ENCODE measurements at places on chromosomes 3 and 15. TPM values are rescaled to one million over a fixed set of nuclear protein-coding genes. Genes with fewer than 3 reads are reported as not detected.

DNA sequence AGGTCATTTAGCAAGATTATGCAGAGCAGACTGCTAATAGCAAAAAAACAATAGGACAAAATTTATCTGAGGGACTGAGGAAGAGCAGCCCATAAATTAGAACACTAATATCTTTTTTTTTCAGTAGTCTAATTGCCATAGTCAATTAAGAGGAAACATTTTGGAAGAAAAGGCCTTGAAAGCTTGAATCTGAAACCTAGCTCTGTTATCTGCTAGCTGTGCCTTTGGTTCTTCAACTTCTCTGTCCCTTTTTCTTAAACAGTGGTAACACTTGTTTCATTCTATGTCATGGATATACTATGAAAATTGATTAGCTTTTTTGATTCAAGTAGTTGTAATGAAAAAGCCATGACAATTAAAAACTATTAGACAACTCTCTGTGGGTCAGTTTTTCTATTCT, 1.7 kb downstream of the ATR start:
- H3K4me1 ChIP-seq, result peaks cover 3% of the 10 kb centered on the region
- H3K27ac ChIP-seq, result no peak overlapping the region
- no peak for DNase-seq
- no peaks in the 10 kb centered on the region for H3K27me3 ChIP-seq
- peak overlapping the region; percentile 92 for H3K4me3 ChIP-seq

GRCh38 chr15:100338971-100339444, 2.8 kb downstream of the ADAMTS17 start:
- H3K27me3 ChIP-seq, result peaks cover 14% of the 10 kb centered on the region
- no peaks in the 10 kb centered on the region for H3K36me3 ChIP-seq
- 0 out of 2 replicates have a peak, but pooled peaks cover 2% of the 10 kb centered on the region for H3K4me1 ChIP-seq
- peak; percentile 78 for DNase-seq

DNA sequence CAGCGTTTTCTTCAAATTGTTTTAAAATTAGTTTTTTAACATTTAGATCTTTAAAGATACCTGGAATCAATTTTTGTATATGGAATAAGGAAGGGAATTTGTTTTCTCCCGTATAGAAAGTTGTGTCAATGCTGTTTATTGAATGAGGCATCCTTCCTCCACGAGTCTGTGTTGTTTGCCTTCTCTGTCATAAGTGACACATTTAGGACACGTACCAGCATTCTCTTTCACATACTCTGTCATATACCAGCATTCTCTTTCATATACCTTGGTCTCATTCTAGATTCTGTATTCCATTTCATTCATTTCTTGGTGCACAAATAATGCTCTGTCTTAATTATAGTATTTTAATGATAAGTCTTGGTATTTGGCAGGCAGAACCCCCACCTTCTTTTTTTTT, 10.3 kb downstream of the ATP11B start:
- no peak overlapping the region for H3K27ac ChIP-seq
- no peak overlapping the region for H3K4me3 ChIP-seq
- no peaks in the 10 kb centered on the region for H3K36me3 ChIP-seq
- no peaks in the 10 kb centered on the region for H3K27me3 ChIP-seq
- no peaks in the 10 kb centered on the region for H3K4me1 ChIP-seq

Gene KCNMB3
- total RNA-seq, result 1.9 TPM

DNA sequence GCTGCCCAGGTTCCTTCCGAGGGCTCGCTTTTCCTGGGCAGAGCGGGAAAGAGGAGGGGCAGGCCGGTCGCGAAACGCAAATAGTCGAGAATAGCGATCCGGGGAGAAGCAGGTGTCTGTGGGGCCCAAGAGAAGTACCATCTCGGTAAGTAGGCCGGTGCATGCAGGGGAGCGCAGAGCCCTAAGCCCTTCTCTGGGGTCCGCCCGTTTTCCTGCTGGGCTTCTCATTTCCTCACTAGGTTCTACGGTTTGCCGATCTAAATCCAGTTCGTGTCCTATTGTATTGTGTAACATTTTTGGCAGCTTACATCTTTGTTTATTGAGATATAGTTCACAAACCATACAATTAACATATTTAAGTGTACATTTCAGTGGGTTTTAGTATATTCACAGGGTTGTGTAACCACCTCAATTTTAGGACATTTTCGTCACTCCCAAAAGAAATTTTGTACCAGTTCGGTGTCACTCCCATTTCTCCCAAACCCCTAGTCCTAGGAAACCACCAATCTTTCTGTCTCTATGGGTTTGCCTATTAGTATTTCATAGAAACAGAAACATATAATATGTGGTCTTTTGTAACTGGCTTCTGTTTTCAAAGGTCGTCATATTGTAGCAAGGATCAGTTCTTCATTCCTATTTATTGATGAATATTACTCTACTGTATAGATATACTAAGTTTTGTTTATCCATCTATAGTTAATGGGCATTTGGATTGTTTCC, 6.8 kb upstream of the TRIM69 start:
- DNase-seq, result no peak
- H3K4me1 ChIP-seq, result peaks cover 3% of the 10 kb centered on the region
- H3K4me3 ChIP-seq, result peak overlapping the region; percentile 95
- H3K36me3 ChIP-seq, result no peaks in the 10 kb centered on the region
- no peak overlapping the region for H3K27ac ChIP-seq
- no peaks in the 10 kb centered on the region for H3K27me3 ChIP-seq

DNA sequence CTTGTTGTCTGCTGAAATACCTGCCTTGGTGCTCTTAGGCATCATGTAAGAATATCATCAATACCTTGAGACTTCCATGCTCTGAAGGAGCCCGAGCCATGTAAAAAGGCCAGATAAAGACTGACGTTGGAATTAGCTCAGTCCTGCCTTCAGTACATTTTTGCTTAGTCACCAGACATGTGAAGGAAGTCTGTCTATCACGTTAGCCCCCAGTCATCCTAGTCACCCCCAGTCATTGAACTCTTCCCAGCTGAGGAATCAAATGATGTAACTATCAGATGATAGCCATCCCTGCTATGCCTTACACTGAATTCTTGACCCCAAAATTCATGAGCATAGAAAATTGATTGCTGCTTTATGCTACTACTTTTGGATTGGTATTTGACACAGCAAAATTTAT, 351.2 kb upstream of the SGO1 start:
- H3K27me3 ChIP-seq, result no peaks in the 10 kb centered on the region
- H3K4me1 ChIP-seq, result no peaks in the 10 kb centered on the region
- no peaks in the 10 kb centered on the region for H3K36me3 ChIP-seq
- no peak for DNase-seq
- no peak overlapping the region for H3K27ac ChIP-seq

DNA sequence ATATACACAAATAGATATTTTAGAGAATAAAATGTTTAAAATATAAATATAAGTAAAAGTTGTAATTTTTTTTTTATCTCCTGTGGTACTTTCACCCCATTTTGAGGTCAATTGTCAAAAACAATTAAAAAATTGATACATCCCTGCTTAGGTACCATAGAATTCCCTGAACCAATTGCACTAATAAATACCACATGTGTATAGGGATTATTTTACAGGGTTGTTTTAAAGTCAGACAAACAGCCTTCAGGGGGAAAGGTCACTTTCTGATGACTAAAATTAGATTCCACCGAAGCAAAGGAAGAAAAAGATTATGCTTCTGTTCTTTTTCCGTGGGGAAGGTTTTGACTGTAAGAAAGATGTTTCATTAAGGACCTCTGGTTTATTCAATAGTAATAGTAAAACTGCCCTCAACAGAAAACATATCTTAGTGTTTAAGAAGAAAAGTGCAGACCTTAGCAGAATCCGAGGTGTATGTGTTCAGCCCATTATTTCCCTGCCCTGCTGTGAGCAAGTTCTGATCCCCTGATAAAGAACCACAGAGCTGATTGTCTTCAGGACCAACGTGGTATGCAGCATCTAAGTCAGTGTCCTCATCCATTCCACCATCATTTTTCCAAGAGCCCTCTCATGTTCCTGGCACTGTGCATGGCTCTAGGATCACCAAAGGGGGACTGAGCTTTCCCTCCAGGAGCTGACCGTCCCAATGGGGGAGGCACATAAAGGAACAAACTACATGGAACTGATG, 132.9 kb upstream of the IL12A start:
- no peaks in the 10 kb centered on the region for H3K36me3 ChIP-seq
- DNase-seq, result no peak
- H3K27ac ChIP-seq, result no peak overlapping the region
- H3K27me3 ChIP-seq, result no peaks in the 10 kb centered on the region
- no peak overlapping the region for H3K4me3 ChIP-seq
- peaks cover 4% of the 10 kb centered on the region for H3K4me1 ChIP-seq

Gene NEK10
- total RNA-seq, result 0.66 TPM

DNA sequence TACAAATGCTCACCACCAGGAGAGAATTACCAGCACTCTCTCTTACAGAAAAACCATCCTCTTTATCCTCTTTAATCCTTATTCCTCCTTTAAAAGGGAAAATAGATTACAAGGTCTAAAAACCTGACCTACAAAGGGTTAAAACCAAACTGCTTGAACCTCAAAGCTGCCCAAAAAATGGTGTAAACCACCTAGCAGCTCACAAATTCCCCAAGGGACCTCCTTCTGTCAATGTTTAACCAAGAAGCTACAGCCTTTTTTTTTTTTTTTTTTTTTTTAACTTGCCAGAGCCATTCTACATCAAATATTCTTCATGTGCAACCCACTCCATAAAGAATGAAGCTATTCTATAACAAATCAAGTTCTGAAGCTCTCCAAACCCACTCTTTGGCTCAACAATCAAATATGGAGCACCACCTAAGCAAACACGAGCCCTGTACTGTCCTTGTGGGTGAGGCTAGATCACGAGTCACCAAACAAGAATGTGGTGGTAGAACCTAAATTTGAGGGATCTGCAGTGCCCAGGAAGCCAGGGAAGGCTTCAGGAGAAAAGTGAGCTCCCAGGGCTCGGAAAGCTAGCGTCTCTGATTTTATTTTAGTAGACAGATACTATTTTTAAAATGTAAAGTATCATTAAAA, 20.1 kb downstream of the OSBPL10 start:
- H3K27me3 ChIP-seq, result no peaks in the 10 kb centered on the region
- peak overlapping the region; percentile 55 for H3K4me3 ChIP-seq
- peaks cover 9% of the 10 kb centered on the region for H3K4me1 ChIP-seq
- peaks cover 14% of the 10 kb centered on the region for H3K36me3 ChIP-seq

DNA sequence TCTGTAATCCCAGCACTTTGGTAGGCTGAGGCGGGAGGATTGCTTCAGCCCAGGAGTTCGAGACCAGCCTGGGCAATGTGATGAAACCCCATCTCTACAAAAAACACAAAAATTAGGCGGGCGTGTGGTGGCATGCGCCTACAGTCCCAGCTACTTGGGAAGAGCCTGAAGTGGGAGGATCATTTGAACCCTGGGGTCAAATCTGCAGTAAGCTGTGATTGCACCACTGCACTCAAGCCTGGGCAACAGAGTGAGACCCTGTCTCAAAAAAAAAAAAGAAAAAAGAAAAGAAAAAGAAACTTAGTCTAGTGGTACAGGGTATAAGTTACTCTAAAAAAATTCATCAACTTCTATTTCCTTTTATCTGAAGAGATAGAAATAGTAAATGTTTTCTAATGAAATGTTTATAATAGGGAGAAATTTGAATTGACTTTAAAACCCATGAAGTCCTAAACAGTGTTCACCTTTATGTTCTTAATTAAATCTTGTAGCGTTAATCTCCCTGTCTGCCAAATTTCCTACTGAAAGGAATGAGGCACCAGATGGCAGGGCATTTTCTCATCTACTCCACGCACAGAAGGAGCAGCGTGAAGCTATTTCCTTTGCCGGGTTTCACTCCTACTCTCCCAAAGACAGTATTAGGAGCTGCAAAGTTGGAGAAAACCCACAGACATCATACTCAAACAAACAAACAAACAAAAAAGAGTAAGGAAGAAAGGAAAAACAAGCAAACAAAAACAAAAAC, 1.9 kb downstream of the PCLAF start:
- no peaks in the 10 kb centered on the region for H3K4me1 ChIP-seq
- H3K4me3 ChIP-seq, result peak overlapping the region; percentile 91
- peaks cover 27% of the 10 kb centered on the region for H3K36me3 ChIP-seq
- H3K27me3 ChIP-seq, result no peaks in the 10 kb centered on the region
- no peak for DNase-seq

GRCh38 chr15:66961901-66962300, 103.5 kb upstream of the SMAD3 start:
- DNase-seq, result no peak
- H3K27ac ChIP-seq, result no peak overlapping the region
- no peak overlapping the region for H3K4me3 ChIP-seq
- no peaks in the 10 kb centered on the region for H3K4me1 ChIP-seq

GRCh38 chr3:11288021-11288491, 15.9 kb downstream of the ATG7 start:
- no peak for DNase-seq
- H3K27me3 ChIP-seq, result no peaks in the 10 kb centered on the region
- H3K36me3 ChIP-seq, result no peaks in the 10 kb centered on the region
- no peak overlapping the region for H3K4me3 ChIP-seq
- no peaks in the 10 kb centered on the region for H3K4me1 ChIP-seq

DNA sequence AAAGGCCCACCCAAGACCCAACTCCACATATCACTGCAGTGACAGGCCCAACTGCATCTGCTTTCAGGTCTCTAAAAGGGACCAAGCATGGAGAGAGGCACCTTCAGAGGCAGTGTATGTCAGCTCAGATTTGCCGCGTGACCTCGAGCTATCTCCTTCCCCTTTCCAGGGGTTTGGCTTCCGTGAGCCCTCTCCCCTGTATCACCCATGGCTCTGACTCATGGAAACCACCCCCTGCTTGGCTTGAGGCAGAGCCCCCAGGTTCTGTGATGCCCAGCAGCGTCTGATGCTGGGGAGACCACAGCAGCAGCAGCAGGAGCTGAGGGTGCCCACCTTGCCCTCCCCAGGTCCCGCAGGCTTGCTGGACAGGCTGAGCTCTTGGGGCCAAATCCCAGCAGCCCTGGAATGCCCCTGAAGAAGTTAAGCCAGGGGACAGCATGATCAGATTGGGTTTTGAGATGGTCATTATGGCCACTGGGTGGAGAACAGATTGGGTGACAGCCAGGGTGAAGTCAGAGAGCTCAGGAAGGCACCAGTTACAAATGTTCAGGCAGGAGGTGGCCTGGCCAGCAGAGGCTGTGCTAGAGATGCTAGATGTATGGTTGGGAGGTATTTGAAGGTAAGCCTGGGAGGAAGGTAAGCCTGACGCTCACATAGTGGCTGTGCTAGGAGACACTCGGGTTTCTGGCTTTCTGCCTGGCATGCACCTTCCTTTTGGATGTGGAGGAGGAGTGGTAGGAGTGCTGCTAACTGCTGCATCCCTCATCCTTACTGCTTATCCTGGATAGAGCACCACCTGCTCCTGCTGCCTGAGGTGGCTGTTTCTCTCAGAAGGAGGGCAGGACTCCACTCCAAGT, 42.9 kb downstream of the FGD5 start:
- H3K27me3 ChIP-seq, result no peaks in the 10 kb centered on the region
- H3K36me3 ChIP-seq, result no peaks in the 10 kb centered on the region
- DNase-seq, result no peak
- peaks cover 10% of the 10 kb centered on the region for H3K4me1 ChIP-seq

Gene CAMK1
- total RNA-seq, result 9.2 TPM

GRCh38 chr15:66126456-66126855, 127.1 kb downstream of the MEGF11 start:
- no peak overlapping the region for H3K4me3 ChIP-seq
- no peaks in the 10 kb centered on the region for H3K36me3 ChIP-seq
- no peak for DNase-seq

DNA sequence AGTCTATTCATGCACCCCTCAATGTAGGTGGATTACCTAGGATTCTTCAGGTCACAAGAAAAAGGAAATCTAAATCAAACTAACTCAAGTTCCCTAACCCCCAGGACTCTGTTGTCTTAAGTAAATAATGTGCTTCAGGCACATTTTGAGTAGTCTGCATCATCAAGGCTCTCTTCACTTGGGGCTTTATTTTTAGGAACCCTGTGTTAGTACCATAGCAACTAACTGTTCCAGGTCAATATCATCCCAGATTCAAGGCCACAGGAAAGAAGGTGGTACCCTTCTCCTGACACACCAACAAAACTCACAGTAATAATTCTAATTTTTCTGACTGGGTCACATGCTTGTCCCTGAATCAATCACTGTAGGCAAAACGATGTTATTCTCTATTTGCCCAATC, 218.1 kb downstream of the MAGI1 start:
- DNase-seq, result no peak
- H3K27ac ChIP-seq, result no peak overlapping the region
- H3K27me3 ChIP-seq, result no peaks in the 10 kb centered on the region
- H3K4me1 ChIP-seq, result no peaks in the 10 kb centered on the region
